ENCODE measurements at places on chromosomes 13 and 19.

- DNase-seq = no peak
These were observed 22.1 kb upstream of the WDFY2 start for GRCh38 chr13:51562011-51562671.

DNA sequence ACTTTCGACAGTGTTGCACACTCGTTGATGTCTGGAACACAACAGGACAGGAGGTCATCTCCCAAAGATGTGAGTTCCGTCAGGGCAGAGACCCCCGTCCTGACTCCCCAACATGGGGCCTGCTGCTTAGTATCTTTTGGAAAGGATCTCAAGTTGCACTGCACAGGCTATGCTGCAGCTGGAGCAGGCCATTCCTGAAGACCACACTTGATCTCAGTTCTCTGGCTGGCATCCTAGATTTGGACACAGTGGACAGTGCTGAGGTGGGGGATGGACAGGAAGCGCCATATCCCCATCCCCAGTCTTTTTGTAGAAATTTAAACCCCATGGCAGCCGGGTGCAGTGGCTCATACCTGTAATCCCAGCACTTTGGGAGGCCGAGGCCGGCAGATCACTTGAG, 5.9 kb downstream of the ADGRE2 start:
- no peak for DNase-seq

- peak; percentile 54 for DNase-seq
These were observed 10.8 kb upstream of the PDCD5 start for GRCh38 chr19:32570081-32570785.

DNA sequence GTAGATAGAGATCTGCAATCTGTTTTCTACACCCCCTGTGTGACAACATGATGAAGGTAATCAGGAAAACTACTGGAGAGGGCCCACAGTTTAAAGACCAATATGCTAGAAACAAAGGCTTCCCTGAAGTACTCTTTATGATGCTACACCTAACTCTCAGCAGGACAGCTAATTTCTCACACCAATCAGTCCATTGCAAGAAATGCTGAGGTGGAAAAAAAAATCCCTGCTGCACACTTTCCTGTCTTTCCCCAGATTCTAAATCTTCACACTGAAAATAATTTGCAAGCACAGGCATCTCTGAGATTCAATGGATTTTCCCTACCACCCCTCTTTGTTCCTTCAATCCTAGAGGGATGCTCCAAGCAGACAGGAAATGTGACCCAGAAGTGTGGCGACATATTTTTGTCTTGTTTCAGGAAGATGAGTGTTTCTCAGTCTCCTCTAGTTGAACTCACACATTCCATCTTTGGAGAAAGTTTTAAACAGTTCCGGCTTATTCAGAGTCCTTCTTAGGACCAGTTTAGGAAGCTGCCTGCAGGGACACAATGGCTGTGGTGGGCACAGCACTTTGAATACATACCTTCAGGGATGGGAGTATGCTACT, 671.6 kb downstream of the DIAPH3 start:
- DNase-seq = peak; percentile 43

DNA sequence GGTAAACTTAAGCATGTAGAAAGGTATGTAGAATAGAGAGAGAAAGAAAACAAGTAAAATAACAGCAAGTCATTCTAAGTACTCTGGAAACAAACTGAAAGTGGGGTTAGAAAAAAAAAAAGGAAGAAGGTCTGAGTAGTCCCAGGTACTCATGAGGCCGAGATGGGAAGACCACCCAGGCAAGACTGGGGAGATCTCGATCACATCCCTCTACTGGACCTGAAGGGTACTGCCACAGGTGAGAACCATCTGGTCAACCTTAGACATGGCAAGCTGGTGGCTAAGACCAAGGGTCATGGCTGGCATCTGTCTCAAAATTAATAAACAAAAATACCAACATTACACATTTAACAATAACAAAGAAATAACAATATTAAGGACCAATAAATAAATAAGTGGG, 36.3 kb upstream of the ZNF724 start:
- DNase-seq = no peak

GRCh38 chr13:48564056-48564455, 31.2 kb upstream of the RCBTB2 start:
- DNase-seq = no peak

- no peak for DNase-seq
These were observed 6.1 kb downstream of the FCGBP start for GRCh38 chr19:39928357-39928725.

DNA sequence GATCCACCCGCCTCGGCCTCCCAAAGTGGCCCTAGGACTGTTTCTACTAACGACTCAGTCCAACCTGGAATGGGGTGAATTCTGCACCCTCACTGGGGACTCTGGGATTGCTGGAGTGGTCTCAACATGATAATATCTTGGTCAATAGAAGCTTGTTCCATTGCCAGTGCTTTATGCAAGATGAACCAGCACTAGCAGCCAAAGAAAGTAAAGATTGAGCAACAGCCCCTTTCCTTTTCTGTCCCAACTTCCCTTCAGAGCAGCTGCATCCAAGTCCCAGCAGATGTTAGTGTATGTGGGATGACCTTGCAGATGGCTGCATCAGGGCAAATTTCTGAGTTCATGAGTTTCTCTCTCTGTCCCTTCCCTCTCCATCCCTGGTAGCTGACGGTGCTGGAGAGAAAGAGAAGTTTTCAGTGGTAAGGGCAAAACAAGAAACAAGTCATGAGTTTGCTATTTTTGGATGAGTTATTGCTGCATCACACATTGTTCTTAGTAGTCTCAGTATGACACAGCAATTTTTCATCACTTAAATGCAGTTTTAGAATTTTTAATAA, 183.6 kb upstream of the EDNRB start:
- DNase-seq = peak; percentile 59

- DNase-seq = no peak
These were observed 255.4 kb downstream of the COG6 start for GRCh38 chr13:39910833-39911232.

DNA sequence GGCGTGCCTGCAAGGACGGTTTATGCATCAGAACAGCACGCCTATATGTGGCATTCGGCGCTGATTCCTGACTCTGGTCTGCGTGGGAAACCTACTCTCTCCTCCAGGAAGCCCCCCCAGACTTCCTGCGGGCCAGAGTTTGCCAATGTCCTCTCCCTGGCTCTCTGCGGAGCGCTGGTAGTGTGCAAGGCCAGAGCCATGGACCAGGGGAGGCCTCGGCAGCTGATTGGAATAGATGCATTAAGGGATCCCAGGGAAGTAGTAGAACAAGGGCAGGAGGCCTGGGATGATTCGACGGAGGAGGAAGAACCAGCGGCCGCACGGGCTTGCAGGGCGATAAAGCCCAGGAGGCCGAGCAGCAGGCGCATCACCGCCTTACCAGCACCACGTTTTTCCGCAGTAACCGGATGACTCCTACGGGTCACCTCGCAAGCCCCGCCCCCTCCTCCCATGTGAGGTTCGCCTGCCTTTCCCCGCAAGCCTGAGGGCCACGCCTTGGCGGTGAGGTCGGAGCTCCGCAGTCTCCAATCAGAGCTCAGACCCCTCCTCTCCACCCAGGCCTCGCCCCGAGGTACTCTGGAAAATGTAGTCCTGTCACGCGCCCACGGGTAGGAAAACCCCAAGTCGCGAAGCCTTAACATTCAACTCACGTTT, 5.0 kb downstream of the CLEC11A start:
- DNase-seq = peak; percentile 74

DNA sequence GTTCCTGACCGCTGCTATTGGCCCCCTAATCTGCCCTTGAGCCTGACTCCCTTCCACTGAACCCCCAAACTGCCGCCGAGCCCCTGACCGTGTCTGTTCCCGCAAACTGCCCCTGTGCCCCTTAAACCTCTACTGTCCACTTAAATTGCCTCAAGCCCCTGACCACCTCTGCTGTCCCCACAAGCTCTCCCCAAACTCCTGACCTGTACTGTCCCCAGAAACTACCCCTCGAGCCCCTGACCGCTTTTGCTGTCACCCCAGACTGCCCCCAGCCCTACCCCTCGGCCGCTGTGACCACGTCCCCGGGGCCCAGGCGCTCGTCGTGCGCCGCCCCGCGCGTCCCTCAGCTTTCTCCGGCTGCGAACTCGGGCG, 382 bp downstream of the ZNF77 start:
- DNase-seq = no peak

DNA sequence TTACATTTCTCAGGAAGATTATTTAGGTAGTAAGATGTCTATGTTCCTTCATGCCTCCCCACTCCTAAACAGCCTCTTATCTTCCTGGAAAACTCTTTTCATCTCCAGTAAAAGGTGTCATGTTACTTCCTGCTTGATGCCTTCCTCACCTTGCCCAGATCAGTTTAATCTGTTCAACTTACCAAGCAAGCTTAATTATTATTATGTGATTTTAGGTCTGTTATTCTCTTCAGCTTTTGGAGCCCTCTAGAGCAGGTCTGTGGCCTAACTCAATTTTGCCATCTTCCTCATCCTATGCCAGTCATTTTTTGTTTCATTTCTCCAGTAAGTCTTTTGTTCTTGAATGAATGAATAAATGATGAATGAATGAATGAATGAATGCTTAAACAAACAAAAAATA, 528.4 kb downstream of the DCT start:
- DNase-seq = peak; percentile 9

- DNase-seq = no peak
These were observed 14.2 kb upstream of the PROZ start for GRCh38 chr13:113144255-113144629.

GRCh38 chr19:40690050-40690692, at the start of gene NUMBL:
NUMBL (minus strand) TSS chr19:40690651; CDS start chr19:40690483, 168 bp downstream.
- DNase-seq = no peak

- DNase-seq = no peak
These were observed 14.7 kb upstream of the POSTN start for GRCh38 chr13:37613236-37613635.

GRCh38 chr13:67833564-67833963, 603.4 kb upstream of the PCDH9 start:
- DNase-seq = no peak

- DNase-seq = peak; percentile 70
These were observed 254.9 kb downstream of the DLEU7 start for GRCh38 chr13:50588491-50589130.

DNA sequence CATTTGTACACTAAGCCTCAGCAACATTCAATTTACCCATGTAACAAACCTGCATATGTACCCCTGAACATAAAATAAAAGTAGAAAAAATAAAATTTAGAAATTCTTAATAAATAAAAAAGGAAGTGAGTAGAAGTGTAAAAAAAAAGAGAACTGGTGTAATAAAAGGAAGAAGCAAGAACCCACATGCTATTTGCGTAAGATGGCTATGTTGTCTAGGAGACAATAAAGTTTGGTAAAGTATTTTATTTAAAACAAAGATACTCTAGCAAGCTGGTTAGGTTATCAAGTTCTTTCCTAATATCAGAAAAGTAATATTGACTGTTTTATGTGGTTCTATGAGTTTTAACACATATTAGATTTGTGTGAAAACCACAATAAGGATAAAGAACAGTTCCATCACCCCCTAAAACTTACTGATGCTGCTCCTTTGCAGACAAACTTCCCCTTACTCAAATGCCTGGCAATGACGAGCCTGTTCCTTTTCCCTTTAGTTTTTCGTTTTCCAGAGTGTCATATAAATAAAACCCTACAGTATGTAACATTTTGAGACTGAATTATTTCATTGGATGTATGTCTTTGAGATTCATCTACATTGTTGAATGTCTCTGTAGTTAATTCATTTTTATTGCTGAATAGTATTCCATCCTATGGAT, 98.9 kb downstream of the TNFSF13B start:
- DNase-seq = no peak

DNA sequence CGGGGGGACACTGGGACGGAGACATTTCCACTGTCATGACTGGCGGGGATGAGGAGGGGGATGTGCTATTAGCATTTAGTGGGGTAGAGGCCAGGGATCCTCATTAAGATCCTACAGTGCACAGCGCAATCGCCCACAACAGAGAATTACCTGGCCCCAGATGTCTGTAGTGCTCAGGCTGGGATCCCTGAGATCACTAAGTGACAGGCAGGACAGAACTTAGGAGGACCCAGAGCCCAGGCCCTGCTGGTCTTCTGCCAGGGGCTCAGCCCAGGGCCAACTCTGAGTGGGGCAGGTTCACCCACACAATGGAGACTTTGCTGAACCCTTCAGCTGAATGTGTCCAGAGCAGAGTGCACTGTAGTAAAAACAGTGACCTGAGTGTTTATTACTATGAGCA, 4.6 kb downstream of the RANBP3 start:
- no peak for DNase-seq

- DNase-seq = no peak
These were observed 4.1 kb upstream of the PSMD8 start for GRCh38 chr19:38370299-38370698.

- no peak for DNase-seq
These were observed 108.2 kb upstream of the WASF3 start for GRCh38 chr13:26449063-26449848.

DNA sequence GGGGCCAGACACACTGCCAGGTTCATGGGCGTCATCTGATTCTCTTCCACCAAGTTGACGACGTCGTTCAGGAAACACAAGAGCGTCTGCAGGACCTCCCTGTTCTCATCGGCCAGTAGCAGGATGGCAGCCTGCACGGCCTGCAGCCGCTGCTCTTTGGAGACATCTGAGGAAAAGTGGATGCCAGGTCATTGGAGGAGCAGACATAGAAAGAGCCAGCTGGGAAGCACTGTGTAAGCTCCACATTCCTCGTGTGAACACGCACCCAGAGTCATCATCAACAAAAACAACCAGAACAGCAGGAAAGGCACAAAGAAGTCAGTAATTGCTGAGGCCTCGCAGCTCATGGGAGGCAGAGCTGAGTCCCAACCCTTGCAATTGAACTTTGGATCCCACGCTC, 96.5 kb downstream of the KL start:
- DNase-seq = peak; percentile 27

- peak; percentile 91 for DNase-seq
These were observed 693 bp upstream of the TMED1 start for GRCh38 chr19:10836479-10837330.

GRCh38 chr13:68908879-68909278, 1198.7 kb upstream of the ATXN8OS start:
- DNase-seq = no peak

GRCh38 chr13:40445557-40445990, 220.9 kb downstream of the FOXO1 start:
- peak; percentile 7 for DNase-seq

GRCh38 chr19:16111909-16112752, 442 bp downstream of the RAB8A start:
- DNase-seq = no peak

Data from fibroblast of skin of scalp (primary cell).